Urinary bladder (tissue), 4 donors: ENCODE measurements at places on chromosomes 6 and 20. TPM values are rescaled to one million over a fixed set of nuclear protein-coding genes. Genes with fewer than 3 reads are reported as not detected.

The PROKR2 gene
- polyA plus RNA-seq: not detected

The SLC22A16 gene
- 0.53 TPM for polyA plus RNA-seq

The PPT2 gene
- polyA plus RNA-seq: 20.0 TPM

The CEP85L gene
- 7.8 TPM for polyA plus RNA-seq

The LRRC1 gene
- polyA plus RNA-seq: 8.3 TPM

The RAET1E gene
- polyA plus RNA-seq: 0.99 TPM
